Gastrocnemius medialis (tissue), 4 donors: ENCODE measurements at places on chromosomes 2 and 18.
A peak's percentile ranks its signal among the peaks of the same experiment; 100 is the strongest.

DNA sequence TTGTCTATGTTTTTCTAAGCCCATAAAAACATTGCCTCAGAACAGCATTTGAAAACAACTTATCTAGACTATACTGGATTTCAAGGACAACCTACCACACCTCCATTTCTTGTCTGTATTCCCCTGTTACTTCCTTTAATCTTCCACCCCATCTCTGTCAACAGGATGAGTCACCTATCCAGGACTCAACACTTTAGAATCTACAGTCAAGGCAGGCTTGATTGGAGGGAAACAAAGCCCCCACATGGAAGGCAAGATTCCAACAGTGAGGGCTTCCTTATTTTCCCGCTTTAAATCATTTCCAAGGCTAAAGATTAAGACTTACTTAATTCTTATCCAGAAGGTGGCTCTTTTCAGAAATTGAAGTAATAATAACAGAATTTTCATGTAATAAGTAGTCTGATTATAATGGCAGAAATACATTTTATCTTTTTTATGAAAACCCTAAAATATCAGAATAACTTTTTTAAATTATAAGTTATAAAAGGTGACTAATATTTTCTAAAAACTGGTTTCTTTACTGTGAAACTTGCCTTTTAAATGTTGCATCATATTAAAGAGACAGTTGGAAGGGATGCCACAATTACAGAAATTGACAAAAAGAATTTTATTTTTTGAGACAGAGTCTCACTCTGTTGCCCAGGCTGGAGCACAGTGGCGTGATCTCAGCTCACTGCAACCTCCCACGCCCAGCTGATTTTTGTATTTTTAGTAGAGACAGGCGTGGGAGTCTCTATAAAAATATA, 138.7 kb upstream of the CCDC150 start:
- DNase-seq = no peak

DNA sequence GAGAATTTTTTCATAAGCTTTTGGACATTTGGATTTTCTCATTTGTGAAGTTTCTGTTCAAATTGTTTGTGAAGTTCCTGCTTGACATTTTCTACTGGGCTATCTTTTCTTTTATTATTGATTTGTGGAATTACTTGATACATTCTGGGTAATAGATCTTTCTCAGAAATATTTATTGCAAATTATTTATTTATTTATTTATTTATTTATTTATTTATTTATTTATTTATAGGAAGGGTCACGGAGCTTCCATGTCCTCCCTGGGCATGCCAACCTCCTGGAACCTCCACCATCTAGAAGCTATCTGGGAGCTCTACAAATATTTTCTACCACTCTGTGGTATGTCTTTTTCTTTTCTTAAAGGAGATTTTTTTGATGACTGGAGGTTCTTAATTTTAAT, 25.7 kb upstream of the SERPINB7 start:
- no peak for DNase-seq

GRCh38 chr2:66507673-66508201, 72.8 kb downstream of the MEIS1 start:
- DNase-seq = no peak

GRCh38 chr2:47785986-47786385, 3.0 kb downstream of the MSH6 start:
- no peak for DNase-seq

- DNase-seq = no peak
These were observed 11.7 kb upstream of the SCRN3 start for GRCh38 chr2:174383796-174384195.

GRCh38 chr18:79590191-79591031, 89.2 kb upstream of the CTDP1 start:
- DNase-seq = no peak

DNA sequence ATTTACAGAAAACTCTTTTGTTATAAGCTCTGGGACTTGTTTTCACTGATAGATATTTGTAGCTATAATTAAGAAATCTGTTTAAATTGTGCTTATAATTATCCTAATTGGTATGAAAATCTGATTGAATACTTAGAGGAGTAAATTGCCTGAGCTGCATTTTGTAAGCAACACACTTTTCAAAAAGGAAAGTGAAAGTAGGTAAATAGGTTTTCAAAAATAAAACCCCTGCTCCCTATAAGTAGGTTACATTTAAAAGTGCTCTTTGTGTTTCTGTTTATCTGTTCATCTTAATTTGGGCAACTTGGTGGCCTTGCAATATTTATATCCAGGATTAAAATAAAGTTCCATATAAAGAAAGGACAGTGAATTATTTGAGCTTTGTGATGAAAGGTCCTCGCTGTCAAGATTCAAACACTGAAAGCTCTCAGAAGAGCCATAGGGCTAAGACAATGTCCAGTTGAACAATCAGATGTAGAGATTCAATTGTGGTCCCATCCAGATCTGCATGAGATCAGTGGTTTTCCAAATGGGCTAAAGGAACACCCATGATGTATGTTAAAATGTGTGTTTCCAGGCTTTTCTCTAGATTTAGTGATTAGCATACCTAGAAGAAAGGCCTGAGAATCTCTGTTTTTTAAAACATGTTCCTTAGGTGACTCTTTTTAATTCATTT, 371.6 kb downstream of the RPRM start:
- DNase-seq = no peak

DNA sequence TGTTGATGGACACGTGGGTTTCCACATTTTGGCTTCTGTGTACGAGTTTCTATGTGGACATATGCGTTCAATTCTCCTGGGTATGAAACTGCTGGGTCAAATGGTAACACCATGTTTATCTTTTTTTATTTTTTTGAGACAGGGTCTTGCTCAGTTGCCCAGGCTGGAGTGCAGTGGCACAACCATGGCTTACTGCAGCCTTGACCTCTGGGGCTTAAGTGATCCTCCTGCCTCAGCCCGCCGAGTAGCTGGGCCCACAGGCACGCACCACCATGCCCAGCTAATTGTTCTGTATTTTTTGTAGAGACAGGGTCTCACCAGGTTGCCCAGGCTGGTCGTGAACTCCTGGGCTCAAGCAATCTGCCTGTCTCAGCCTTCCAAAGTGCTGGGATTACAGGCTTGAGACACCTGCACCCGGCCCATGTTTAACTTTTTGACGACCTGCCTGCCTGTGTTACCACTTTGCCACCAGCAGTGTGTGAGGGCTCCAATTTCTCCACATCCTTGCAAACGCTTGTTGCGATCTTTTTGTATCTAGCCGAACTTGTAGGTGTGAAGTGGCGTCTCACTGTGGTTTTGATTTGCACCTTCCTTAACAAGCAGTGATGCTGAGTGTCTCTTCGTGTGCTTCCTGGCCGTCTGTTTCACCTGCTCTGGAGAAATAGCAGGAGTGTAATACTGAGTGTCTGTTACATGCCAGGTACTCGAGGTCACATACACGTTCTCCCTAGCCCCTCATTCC, 6.9 kb downstream of the HSBP1L1 start:
- DNase-seq = no peak

- DNase-seq = peak; percentile 29
These were observed 4.9 kb downstream of the CIDEA start for GRCh38 chr18:12258719-12259705.

DNA sequence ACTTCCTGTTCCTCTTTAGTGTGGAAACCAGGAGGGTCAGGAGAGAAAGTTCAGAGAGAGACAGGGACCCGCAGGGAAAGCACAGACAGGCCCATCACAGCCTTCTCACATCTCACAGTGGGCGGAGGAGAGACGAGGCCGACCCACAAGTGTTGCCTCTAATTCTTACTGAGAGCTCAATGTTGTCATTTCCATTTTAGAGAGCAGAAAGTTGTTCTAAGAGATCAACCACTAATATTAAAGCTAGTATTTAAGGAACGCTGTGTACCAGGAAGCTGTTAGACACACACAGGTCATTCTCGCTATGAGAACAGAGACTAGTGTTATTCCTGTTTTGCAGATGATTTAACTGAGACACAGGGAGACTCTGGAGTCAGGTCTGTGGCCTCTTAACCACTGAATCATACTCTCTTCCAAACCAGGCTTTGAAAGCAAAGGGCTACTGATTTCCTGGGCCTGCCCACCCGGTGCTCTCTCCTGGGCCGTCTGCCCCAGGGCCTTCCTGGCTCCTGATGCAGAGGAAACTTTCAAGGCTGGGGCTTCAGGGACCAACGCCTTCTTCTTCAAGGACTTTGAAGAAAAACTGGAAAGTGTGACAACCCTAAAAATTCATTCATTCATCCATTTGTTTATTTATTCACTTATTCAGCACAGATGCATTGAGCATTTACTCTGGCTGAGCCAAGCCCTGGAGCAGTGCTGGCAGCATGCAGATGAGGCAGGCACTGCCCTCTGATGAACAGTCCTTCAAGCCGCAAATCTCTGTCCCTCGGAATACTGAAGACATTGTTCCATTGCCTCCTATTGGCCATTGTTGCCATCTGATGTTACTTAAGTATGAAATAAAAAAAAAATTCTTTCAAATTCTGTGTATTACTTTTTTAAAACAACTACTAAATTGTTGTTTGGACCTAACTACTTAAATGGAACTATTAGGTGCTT, 37.2 kb upstream of the BIN1 start:
- peak; percentile 76 for DNase-seq

DNA sequence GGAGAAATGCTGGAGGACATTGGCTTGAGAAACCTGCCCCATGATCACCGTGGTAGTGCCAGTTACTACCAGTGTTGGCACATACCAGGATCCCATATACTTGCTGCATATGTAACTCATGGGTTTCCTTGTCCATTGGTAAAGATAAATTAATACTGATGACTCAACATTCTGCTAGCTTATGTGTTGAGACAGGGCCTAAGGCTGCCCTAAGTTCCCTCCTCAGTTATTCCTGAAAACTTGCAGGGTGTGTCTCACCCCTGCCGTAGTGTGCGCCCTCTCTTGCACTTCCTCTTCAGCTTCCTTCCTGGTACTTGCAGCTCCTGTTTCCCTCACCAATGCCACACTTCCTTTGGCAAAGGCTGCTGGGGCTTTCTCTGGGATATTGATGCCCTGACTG, 4.3 kb upstream of the INO80C start:
- DNase-seq = no peak

DNA sequence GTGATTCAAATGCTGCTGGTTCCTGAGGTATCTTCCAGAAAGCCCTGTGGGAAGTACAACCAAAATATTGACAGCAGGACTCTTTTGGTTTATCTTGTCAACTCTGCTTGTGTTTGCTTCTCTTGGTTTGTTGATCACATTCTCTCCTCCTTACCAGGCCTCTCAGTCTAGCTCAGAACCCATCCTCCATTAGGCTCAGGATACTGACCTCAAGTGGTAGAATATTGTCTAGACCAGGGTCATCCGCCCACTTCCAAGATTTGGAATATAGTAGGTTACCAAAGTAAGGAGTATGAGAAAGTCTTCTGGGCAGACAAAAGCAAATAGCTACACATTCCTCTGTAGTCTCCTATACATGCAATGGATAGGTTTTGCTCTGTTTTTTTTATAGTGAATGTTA, 56.6 kb downstream of the XIRP2 start:
- DNase-seq = no peak

DNA sequence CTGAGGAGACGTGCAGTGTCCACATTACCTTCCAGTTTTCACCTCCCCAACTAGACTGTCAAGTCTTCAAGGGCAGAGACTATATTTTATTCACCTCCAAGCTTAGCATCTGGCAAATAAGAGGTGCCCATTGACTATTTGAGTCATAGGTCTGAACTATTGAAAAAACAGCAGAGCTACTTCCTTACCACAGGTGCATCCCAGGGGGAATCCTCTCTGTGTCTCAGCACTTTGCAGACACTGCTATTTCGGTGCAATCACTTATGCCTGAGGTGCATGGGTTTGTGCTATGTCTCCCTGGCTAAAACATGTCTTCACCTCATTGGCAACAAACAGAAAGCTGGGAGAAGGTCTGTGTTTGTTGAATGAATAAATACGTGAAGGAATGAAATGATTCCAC, 67.8 kb downstream of the SOX11 start:
- DNase-seq = no peak

DNA sequence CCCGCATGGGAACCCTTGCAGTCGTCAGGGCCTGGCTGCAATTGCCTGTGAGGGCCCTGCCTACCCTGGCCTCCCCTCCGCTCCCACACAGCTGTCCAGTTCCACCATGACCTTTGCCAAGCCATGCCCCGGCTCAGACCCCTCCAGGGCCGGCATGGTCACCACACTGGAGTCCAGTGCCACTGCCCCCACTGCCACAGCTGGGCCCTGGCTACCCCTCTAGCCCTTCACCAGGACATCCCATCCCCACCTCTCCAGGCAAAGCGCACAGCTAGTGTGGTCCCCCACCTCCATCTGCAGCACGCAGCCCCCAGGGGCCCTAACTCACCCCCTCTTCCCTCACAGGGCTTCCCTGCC, 70.3 kb upstream of the SMAD7 start:
- no peak for DNase-seq

DNA sequence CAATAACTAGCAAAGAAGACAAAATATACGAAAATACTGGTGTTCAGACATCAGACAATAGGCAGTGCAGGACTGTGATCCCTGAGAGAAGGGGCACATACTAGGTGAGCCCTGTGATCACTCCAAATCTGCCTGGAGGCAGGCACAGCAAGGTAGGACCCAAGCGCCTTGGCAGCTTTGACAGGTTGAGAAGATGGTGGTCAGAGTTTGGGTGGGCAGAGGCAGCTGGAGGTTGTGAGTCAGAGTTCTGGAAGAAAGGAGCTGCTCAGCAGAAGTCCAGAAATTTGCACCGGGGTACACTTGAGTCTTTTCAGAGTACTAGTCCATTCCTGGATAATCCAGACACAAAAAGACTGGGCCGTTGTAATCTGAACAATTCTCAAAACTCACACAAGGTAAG, 14.0 kb downstream of the KIF1A start:
- DNase-seq = no peak

DNA sequence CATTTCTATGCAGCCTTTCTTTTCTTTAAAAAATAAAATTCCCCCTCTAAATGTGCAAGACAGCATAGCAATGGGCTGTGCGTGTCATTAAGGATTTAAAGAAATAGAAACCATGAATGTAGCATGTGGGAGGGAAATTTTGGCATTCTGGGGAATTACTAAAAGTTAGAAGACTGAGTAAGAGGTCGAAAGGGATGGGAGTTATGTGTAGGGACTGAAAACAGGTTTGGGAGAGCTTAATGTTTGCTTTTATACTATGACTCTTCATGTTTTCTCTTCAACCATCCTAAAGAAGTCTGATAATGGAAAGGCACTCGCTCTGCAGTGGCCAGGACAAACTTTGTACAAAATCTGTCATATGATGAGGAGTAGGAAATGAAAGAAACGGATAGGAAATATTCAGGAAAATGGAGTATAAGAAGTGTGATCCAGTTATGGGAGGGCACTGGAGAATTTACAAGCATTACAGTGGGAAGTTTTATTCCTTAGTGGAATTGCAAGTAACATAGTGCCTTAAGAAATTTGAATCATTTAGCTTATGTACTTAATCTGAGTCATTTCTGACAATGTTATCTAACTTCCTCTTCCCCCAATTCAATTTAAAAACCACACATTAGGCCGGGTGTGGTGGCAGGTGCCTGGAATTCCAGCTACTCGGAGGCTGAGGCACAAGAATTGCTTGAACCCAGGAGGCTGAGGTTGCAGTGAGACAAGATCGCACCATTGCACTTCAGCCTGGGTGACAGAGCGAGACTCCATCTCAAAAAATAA, 20.6 kb downstream of the TMEM87B start:
- DNase-seq = no peak
